ENCODE measurements at places on chromosomes 13 and 19.

DNA sequence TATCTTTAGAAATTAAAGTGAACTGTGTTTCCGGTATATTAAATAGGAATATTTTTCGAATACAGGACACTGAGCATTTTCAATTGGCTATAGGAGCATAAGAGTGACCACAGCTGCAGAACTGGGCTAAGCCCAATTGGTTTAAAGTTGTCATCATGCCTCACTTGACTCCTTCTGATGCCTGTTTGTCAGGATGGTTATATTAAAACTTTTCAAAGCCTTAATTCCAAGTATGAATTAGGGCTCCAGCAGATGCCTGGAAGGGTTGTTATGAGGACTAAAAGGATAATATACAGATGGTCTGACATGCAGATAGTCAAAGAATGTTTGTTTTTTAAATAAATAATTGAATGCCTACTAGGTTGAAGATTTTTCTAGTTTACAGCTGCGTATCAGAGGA is 100.0 kb downstream of the LMO7 start:
- no peak for DNase-seq

DNA sequence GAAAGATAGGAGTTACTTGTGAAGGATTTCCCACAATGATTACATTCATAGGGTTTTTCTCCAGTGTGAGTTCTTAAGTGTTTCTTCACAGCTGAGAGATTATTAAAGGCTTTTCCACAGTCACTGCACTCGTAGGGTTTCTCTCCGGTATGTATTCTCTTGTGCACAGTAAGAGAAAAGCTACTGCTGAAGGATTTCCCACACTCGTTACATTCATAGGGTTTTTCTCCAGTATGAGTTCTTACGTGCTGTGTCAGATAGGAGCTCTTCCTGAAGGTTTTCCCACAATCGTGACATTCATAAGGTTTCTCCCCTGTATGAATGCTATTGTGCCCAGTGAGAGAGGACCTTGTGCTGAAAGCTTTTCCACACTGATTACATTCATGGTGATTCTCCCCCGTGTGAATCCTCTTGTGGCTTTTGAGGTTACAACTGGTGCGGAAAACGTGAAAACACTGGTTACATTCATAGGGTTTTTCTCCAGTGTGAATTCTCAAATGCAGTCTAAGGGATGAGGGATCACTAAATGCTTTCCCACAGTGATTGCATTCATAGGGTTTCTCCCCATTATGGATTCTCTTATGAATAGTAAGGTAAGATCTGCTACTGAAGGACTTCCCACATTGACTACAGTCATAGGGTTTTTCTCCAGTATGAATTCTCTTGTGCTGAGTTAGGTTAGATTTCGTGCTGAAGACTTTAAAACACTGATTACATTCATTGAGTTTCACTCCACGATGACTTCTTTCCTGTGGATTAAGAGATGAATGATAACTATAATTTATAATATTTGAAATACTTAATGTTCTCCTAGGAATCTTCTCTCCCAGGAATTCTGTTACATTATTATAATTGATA is 20.6 kb downstream of the ZNF558 start:
- no peak for DNase-seq

GRCh38 chr19:49665036-49665350 is 664 bp downstream of the IRF3 start:
- no peak for DNase-seq

DNA sequence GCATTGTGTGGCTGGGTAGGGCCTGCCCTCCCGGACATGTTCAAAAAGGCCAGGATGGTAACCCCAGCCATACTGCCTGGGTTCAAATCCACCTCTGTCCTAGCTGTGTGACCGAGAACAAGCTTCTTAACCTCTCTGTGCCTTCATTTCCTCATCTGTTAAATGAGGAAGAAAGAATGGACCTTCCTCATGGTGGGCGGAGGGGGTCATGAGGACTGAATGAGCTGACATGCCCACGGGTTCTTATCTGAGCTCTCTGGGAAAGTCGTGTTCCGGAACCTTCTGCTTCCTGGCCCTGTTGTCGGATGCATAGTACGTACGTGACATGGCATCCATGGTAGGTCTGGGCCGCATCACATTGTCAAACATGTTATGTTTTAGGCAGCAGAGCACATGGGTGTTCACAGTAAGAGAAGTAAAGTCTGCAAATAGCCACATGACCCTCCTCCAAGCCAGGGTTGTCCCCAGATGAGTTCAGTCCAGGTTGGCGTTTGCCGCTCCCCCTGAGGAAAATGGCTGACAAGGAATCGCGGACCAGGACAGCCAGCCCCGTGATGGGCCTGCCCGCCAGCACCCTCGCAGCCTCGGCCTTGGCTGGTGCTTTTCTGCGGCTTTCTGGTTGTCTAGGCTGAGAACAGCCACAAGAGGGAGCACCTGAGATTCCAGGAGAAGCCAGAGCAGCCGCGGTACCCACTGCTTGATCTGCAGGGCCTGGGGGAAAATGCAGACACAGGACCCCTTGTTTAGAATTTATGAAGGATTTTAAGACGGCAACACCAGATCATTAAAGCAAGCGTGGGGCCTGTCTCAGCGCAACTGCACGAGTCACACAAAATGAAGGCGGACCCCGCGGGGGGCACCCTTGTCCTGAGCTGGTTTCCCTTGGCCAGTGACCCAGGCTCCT is 2.4 kb upstream of the NTN5 start:
- peak; percentile 60 for DNase-seq

DNA sequence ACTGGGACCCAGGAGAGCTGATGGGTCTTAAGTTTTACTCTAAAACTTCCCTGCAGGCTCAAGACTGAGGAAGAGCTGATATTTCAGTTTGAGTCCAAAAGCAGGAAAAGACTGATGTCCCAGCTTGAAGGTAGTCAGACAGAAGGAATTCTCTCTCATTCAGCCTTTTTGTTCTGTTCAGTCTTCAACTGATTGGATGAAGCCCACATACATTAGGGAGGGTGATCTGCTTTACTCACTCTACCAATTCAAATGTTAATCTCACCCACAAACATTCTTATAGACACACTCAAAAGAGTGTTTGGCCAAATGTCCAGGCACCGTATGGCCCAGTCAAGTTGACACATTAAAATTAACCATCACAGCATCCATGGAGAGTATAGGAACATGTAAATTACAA is 173.5 kb downstream of the KCNRG start:
- DNase-seq: no peak

- DNase-seq: no peak
Observed at GRCh38 chr13:86729206-86729605, 930.0 kb upstream of the SLITRK6 start.

DNA sequence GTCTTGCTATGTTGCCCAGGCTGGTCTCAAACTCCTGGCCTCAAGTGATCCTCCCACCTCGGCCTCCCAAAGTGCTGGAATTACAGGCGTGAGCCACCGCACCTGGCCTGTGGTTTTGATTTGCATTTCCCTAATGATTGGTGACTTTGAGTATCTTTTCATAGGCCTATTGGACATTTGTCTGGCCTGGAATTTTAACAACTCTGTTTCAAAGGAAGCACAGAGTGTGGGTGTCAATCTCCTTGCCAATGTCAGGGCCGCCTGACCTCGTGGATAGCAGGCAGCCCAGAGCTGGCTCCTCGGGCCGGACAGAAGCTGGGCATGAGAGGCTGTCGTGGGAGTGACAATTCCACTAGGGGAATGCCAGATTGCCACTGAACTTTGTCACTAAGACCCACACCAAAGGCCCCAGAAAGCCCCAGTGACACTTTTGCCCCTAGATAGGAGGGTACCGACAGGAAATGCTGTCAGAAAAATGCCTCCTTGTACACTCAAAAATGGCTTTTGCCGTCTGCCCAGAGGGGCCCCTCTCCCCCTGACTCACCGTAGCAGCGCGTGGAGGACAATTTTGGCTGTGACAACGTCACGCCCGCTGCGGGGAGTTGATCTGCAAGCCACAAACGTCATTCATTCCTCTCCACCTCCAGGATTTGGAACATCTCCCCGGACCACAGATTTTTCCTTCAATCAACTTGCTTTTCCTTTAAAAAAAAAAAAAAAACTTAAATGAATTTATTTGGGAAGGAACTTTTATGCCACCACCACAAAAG is 11.7 kb upstream of the ADGRE5 start:
- DNase-seq: peak; percentile 83

GRCh38 chr13:114179087-114179658 is at the start of gene CFAP97D2:
Gene CFAP97D2 (plus strand): TSS chr13:114179257. CDS start chr13:114179331, 74 bp downstream.
- no peak for DNase-seq

DNA sequence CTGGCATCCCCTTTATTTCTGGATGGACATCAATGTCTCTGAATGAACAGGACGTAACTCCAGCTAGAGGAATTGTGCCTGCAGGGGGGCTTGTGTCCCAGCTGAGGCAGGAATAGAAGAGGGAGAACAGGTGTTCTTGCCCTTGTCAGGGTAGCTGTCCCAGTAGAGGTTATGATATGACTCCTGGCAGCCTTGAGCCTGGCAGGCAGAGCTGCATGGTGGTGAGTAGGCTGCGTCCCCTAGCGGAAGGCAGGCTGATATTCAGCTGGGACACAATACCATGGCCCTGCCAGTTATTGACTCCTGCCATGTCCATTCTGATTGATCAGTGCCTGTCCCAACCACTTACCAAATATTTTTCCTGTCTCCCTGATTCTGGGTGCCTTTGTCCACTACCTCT is 197.2 kb downstream of the RAP2A start:
- no peak for DNase-seq

DNA sequence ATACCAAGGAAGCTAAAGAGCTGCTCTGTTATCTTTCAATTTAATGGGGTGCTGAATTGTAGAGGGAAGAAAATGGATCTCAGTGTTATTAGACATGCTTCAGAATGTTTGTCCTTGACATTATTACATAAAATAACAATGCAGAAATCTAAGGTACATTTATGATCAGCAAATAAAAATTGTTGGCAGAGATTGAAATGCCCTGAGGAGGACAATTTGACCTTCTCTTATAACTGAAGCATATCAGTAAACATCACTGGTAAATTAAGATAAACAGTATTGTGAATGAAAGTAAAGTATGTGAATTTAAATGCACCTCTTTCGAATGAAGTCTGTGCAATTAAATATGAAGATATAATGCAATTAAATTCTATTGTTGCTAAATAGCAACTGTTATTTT is 1362.1 kb upstream of the ATXN8OS start:
- no peak for DNase-seq

- DNase-seq: no peak
Observed at GRCh38 chr19:4583961-4584669, 24.6 kb upstream of the SEMA6B start.

DNA sequence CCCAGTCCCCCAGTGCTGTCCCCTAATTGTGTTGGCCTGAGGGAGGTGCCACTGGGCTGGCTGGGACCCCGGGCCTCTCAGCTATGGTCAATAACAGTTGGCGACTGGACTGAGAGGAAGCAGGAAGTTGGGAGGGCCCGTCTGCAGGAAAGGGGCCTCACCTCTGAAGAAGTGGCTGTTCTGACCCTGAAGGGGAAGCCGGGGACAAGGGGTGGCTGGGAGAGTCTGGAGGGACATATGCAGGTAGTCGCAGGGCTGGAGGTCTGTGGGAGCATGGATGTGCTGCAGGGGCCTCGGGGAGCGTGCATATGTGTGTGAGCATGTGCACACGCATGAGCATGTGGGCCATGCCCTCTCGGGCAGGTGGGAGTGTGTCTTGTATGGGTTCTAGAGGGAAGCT is 5.9 kb downstream of the PKN1 start:
- DNase-seq: no peak

GRCh38 chr19:44050740-44051649 is 841 bp upstream of the ZNF223 start:
- DNase-seq: no peak

DNA sequence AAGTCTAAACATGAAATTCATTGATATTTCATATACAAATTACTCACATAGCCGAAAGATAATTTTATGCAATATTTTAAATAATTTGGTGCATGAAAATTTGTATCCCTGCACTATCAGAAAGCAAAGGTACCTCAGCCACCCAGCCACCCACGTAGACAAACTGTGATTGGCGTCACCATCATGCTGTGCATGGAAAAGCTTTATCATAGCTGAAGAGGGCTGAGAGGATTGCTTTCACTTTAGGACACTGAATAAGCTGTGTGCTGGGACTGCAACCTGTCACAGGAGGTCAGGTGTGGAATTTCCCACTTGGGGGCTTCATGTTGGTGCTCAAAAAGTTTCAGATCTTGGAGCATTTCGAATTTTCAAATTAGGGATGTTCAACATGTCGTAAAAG is 96.3 kb downstream of the MYCBP2 start:
- no peak for DNase-seq

- DNase-seq: no peak
Observed at GRCh38 chr13:51637852-51638215, 53.6 kb downstream of the WDFY2 start.

- no peak for DNase-seq
Observed at GRCh38 chr13:112466132-112467058, 90.2 kb downstream of the SPACA7 start.

- DNase-seq: no peak
Observed at GRCh38 chr13:48770372-48770771, 116.6 kb downstream of the CYSLTR2 start.

- no peak for DNase-seq
Observed at GRCh38 chr13:38700051-38700450, 13.2 kb downstream of the FREM2 start.

GRCh38 chr13:30615481-30615865 is 2.2 kb upstream of the USPL1 start:
- no peak for DNase-seq

DNA sequence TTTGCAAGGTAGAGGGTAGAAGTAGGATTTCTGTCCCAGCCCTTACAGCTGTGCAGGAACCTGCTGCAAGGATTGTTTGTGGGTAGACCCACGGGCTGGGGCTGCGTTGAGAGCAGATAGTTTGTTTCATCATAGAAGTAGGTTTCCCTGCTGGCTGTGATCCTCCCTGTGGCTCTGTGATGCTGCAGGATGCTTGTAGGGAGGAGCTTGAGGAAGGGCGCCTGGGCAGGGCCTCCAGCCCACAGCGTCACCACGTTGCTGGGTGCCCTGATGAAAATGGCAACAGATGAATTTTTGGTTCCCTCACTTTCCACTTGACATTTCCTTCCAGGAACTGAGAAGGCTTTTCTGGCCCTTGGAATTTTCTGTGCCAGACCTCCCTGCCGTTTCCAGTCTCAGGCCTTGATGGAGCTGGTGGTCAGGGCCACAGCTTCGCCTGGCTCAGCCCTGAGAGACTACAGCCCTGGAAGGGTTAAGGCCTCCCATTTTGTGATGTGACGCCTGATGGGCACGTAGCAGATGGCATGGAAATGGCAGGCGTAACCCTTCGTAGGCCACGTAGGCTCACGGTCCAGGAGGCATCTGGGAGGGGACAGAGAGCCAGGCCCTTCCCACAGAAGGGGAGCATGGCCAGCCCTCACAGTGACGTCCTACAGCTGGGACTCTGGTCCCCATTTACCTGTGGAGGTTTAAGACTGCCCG is 42.2 kb downstream of the GATAD2A start:
- no peak for DNase-seq

GRCh38 chr19:29953352-29954247 is 11.6 kb downstream of the URI1 start:
- DNase-seq: no peak
